ENCODE measurements at places on chromosomes 6 and 20.

GRCh38 chr20:57450419-57450818 lies 59.2 kb downstream of the RBM38 start:
- DNase-seq = peak; percentile 36

- no peak for DNase-seq
These were observed 4.3 kb upstream of the DNAJC5 start for GRCh38 chr20:63890616-63891015.

GRCh38 chr20:52405417-52405816 lies 213.8 kb upstream of the ZFP64 start:
- peak; percentile 42 for DNase-seq

GRCh38 chr20:59307270-59307669 lies 6.9 kb downstream of the EDN3 start:
- no peak for DNase-seq

GRCh38 chr6:14692208-14692607 lies 553.7 kb upstream of the JARID2 start:
- no peak for DNase-seq

GRCh38 chr6:110363748-110364147 lies 5.6 kb upstream of the METTL24 start:
- no peak for DNase-seq

DNA sequence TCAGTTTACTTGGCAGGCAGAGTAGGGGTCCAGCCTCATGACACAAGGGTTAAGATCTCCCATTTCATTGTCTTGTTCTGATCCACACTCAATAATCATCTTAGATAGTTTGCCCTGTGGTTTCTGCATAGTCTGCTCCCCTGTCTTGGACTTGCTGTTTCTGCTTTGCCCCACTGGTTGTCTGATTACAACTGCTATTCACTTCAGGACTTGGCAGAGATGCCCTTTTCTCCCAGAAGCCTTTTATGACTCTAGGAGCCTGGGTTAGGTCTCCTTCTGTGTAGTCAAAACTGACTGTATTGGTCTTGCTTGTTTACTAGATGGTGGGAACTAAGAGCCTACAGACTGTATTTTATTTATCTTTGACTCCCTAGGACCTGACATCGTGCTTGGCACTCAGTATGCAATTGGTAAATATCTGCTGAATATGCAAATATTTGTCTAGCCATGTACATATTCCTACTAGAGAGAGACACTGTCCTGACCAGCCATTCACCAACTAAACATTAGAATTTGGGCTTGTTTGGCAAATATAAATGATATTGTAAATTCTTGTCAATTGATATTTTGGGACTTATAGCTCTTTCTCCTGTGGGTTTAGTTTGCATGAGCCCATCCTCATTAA lies 165.9 kb upstream of the KCNK16 start:
- DNase-seq = no peak

- no peak for DNase-seq
These were observed 141.1 kb upstream of the AFDN start for GRCh38 chr6:167685654-167686053.

GRCh38 chr6:66128243-66128642 lies 421.2 kb upstream of the EYS start:
- DNase-seq = no peak

GRCh38 chr6:124164343-124164742 lies 360.7 kb downstream of the NKAIN2 start:
- no peak for DNase-seq

GRCh38 chr20:40638414-40638813 lies 50.6 kb downstream of the MAFB start:
- no peak for DNase-seq
